ENCODE measurements at places on chromosomes 13 and 19.

- no peak for DNase-seq
Observed at GRCh38 chr19:40035996-40036395, 20.0 kb downstream of the ZNF780B start.

DNA sequence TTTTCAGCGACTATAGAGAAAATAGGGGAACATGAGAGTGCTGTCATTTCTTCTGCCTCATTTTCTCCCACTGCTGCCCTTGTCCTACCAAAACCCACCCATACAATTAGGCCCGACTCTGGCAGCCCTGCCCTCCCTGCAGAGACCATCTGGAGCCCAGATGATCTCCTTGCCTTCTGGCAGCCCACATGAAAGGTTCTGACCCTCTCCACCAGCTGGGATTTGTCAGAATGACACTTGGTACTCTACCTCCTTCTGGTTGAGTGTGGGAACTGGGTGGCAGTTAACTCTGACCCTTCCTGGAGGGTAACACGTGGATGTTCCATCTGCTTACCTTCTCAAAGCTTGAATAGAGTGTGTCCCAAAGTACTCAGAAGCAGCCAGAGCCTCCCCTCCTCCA is 21.0 kb upstream of the SIAH3 start:
- DNase-seq = no peak

DNA sequence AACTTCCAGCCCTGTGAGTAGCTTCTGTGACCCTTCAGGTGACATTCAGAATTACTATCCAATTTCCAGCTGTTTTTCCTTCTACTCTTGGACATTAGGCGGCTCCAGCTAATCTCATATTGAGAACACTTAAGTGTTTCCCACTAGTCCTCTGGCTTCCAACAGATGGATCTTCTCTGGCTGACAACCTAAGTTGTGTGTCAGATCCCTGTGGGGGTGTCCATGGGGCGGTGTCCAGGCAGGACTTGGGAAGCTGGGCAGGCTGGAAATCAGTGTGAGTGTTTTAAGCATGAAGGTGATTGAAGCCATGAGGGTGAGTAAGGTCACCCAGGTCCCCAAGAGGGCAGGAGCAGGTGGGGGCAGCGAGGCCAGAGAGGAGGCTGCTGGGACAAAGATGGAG is 10.1 kb downstream of the CNOT3 start:
- no peak for DNase-seq

- DNase-seq = no peak
Observed at GRCh38 chr13:106145997-106146864, 389.2 kb downstream of the EFNB2 start.

DNA sequence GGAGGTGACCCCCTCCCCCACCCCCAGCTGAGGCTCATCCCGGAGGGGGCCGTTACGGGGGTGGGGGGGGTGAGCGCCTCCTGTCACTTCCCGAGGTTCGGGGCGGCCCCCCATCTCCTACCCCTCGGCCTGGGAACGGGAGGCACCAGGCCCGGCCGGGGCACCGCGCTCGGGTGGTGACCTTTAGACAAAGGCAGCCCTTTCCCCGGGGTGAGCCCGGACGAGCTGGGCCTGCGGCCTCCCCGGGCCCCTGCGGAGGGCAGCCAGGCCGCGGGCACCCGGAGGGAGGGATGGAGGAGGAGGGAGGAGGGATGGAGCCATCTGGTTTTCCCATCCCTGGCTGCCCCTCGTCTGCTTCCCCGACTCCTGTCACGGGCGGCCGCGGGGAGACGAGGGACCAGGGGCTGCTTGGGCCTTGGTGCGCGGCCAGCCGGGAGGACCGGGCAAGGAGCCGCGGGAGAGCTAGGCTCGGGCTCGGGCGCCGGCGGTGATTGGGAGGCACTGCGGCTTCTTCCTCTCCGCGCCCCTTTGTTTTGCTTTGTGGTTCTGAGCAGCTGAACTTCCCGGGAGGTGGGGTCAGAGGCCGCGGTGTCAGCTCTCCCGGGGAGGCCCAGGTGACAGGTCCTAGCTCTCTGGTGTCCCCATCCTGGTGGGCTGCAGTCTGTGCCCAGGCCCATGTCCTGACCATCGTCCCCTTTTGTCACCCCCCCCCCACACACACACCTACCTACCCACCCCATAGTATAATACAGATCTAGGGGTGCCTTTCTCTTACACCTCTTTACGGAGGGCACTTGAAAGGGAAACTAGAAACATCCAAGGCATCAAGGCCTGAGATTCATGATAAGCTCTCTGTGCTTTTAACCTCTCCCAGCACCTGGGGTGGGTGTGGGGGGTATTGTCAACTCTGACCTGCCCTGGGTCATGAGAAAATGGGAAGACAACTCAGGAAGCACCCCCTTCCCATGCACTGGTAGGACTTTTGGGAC is 1.3 kb downstream of the BICRA start:
- no peak for DNase-seq

DNA sequence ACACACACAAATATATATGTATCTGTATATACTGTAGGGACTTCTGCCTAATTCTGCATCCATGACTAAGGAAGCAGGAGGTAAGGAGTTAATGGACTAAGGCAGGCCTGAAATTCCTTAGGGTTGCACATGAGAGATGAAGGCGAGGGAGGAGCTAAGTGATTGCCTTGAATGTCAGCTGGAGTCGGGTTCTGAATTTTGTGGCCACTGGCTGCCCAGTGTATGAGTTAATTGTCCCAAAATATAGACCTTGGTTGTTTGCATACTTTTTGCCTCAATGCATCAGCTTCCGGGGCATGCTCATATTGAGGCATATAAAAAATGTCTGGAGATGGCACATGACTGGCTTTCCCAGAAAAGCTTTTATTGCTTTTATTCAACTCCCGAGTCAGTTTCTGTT is 245.5 kb downstream of the TDRD3 start:
- no peak for DNase-seq

- no peak for DNase-seq
Observed at GRCh38 chr19:38793177-38793576, 4.2 kb downstream of the LGALS7B start.

DNA sequence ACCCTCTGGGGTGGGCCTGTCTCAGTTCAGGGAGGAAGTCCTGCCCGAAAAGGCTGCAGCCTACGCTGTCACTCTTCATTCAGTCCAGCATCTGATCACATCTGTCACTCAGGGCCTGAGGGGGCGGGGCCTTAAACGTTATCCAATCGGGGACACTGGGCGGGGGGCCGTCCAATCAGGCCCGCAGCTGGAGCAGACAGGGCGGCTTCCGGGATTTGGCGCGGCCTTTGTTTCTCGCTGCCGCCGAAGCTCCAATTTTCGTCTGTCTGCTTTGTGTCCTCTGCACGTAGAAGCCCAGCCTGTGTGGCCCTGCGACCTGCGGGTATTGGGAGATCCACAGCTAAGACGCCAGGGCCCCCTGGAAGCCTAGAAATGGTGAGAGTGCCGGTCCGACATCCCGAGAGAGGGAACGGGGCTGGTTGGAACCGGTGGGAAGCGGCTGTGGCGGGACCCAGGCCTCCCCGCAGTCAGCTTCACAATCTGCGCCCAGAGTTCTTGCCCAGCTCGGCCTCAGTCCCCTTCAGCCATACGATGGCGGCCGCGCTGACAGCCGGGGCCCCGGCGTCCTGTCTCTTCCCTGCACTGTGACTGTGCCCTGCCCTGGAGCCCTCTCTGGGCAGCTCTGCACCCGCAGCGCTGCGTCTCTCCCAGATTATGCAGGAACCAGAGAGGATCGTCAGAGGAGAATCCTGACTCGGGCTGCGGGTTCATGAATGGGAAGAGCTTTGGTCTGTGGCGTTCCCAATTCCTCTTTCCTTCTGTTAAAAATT is at the start of gene ZNF730:
TSS of gene ZNF730 (plus strand) at position 224 of the 770 bp plus-strand sequence. CDS start at position 373, 149 bp downstream.
- no peak for DNase-seq

- no peak for DNase-seq
Observed at GRCh38 chr13:75541287-75541686, 3.6 kb upstream of the COMMD6 start.

- no peak for DNase-seq
Observed at GRCh38 chr19:57720878-57721277, 6.5 kb downstream of the ZNF671 start.

DNA sequence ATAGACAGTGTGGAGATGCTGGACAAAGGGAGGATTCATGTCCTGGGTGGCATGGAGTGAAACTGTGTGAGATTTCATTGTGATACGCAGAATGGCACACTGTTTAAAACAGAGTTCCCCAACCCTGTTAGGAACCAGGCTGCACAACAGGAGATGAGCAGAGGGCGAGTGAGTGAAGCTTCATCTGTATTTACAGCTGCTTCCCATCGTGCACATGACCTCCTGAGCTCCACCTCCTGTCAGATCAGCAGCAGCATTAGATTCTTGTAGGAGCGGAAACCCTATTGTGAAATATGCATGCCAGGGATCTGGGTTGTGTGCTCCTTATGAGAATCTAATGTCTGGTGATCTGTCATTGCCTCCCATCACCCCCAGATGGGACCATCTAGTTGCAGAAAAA is 72.5 kb downstream of the RAP2A start:
- no peak for DNase-seq

GRCh38 chr19:48859711-48860572 is 8.5 kb downstream of the PLEKHA4 start:
- no peak for DNase-seq
